Mesothelial cell of epicardium (in vitro differentiated cells): ENCODE measurements at places on chromosomes 3 and 15.

DNA sequence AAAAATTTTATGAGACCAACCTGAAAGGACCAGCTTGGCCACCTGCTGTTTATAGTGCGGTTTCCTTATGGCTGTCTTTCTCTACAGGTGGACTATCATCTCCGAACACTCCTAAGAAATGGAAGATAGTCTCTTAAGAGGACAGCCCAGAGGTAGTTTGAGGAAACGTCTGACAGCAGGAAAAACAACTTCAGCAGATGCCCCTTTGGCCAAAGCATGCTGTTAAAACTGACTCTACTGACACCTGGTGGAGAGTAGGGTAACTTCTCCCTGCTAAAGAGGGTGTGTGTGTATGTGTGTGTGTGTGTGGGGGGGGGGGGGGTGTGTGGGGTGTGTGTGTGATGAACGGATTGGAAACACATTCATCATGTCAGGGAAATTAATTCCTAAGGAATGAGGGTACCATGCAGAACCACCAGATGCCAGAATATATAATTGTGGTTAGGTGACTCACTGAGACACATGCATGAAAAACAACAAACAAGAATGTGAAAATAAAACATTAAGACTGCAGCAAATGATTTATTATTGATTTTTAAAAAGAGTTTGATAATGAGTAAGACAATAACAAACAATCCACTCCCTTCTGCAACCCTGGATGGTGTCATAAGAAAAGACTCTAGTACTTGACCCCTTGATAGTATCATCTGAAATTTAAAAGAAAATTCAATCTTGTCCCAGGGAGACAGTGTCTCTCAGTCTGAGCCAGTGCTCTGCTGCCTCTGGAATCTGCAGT is 256.5 kb downstream of the THRB start:
- no peak for DNase-seq

DNA sequence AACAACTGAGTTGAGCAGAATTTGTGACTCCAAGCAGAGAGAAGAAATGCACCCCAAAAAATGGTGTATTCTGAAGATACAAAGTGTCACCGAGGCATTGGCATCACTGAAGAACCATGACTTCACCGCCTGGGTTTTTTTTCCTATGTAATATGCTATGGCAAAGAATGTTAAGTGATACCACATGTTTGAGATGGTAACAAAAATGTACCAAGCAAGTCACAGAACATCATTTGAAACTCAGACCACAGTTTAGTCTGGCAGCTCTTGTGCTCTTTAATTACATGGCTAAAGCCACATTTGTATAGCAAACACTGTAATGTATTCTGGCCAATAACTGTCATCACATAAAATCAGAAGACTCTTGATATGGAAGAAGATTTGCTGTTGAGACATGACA is 323.5 kb downstream of the ULK4 start:
- no peak for DNase-seq

- DNase-seq: no peak
These were observed 1.3 kb upstream of the CBLB start for GRCh38 chr3:105869861-105870755.

GRCh38 chr3:35654476-35654875 is 15.2 kb downstream of the ARPP21 start:
- DNase-seq: no peak

- no peak for DNase-seq
These were observed 581.1 kb upstream of the SEMA6D start for GRCh38 chr15:47136236-47136635.

DNA sequence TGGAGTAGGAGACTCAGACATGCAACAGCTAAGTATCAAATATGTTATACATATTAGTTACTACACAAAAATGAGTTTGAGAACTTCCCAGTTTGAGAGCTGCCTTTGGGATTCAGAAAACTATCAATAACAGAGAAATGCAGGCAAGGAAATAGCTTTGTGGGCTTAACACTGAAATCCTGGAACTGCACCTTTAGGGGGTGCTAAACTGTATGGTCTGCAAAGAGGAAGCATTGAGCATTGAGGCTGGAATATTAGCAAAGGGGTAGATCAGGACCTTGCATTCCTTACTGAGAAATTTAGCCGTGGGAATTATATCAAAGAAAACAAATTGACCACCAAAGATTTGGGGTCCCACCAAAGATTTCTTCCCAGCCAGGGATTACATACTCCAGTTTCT is 580.0 kb downstream of the ZNF385D start:
- DNase-seq: no peak

DNA sequence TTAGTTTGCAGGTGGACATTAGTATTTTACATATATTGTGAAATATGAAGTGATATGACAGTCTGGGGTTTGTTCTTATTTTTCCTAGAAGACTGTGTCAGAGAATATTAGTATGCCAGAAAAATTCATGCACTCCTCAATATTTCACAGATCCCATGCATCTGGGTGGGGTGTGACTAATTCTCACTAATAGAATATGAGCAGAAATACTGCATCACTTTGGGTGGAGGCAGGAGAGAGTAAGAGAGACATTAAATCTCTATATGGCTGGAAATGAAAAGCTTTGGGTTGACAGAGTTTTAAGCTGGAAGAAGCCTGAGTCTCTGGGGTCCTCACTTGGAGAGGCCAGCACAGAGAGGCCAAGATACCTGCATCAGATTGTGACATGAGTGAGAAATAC is 101.3 kb upstream of the DPH6 start:
- no peak for DNase-seq

GRCh38 chr3:192943393-192943792 is 25.7 kb upstream of the MB21D2 start:
- DNase-seq: no peak

DNA sequence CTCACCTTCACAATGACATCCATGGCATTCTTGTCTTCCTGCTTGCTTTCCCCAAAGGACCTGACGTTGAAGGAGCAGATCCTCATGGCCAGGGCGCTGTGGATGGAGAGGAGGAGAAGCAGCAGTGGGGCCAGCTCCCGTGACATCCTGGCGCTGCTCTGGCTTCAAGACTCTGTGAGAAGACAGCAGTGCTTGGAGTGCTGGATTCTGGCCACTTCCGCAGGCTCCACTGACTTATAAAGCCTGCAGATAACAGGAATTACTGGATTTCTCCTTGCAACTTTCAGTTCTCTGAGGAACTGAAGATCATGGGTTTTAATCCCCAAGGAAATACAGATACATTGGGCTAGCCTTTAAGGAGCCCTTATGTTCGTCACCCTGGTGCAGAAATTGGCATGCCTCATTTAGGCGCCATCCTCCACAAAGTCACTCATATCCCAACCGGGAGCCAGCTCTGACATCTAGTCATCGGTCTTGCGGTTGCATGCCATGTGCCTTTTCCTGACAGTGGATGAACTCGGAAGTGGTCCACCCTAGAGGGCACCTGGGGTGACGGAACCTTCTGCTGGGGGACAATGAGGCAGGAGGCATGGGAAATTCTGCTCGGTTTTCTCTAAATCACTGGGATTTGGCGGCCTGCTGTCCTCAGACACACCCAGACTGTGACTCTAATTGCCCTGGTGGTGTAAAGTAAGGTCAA is at the start of gene DNASE1L3:
Gene DNASE1L3 (minus strand): TSS at position 212 of the 700 bp plus-strand sequence. CDS start 66 bp downstream, at position 146.
- no peak for DNase-seq

- DNase-seq: no peak
These were observed 861.3 kb downstream of the ZPLD1 start for GRCh38 chr3:103295974-103296570.

DNA sequence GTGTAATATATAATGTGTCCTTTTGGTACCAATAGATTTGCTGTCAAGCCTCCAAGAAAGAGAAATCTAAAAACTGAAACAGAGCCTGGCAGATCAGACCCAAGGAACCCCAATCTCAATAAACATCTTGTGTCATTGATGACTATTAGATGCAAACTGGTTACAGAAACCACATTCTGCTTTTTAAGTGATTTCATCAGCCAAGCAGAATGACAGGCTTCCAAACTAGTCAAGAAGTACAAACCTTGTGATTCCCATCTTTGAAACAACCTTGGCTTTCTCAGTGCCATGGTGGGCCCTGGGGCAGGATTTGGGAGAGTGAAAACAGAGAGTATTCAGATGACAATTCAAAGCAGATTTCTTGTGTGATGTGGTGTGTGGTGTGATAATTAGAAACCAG is 45.6 kb upstream of the STRIT1 start:
- no peak for DNase-seq

DNA sequence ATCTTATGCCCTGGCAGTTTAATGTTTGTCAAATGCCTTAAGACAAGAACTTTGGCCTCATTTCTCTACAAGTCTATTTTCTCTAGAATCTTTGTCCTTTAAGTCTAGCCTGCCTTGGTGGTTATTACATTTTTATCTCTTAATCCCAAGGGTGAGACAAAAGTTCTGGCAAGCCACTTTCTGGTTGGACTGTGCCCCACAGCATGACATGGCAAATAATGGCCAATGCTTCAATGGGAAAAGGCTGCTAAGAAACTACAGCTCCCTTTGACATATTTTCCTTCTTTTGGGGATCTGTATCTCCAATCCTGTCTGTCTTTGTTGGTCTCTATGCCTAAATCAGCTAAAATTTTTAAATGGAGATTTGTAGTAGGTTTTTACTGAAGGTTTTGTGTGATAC is 181.6 kb upstream of the MBNL1 start:
- no peak for DNase-seq

DNA sequence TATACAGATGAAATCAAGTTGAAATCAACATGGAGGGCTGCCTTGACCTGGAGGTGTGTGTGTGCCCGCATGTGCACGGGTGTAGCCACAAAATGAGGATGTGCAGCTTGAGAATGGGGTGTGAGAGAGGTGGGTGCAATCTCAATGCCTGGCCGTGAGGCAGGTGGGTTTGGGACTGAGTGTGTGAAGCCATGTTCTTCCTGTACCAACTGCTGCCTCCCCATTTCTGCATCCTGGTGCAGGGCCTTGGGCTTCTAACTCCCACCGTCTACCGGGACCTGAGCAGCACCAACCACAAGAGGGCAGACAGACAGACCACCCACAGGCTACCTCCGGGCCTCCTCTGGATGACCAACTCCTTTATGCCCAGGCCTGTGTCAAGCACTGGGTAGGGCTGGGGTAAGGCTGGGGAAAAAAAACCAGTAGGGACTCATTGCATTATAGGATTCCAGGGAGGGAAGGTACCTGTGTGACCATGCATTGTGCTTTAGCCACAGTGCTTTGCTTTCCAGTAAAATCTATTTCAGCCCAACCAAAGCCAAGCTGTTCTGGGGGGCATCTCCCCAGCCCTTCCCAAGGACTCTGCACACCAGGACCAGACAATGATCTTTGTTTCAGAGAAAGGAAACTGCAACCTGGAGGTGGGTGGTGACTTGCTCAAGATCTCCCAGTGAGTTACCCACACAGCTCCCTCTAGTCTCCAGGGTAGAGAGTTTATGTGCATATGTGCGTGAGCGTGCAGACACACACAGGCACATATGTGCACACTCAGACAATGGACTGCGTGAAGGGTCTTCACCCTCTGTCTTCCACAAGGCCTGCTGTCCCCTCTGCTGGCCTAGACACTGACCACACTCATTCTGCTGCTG is 162.2 kb upstream of the TLE3 start:
- no peak for DNase-seq

DNA sequence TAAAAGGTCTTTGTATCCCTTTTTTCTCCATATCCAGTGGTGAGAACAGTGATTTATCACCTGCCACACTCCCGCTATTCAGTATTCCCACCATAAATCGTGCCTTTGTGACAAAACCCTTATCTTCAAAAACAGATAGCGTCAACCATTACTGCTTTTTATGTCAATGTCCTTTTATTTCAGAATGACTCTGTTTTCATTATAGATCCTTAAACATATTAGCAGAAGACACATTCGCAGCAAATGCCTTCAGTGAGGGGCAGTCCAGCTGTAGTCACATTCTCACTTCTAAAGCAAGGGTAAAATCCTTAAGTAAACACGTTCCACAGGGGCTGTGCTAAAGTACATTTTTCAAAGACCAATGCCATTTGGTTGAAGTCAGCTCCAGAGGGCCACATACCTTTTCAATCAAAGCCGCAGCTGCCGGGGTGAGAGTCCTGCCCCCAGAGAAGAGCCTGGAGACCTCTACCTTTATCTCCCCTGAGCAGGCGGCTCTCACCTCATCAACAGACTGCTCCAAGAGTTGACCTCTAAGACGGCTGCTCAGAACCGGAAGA is 53.4 kb downstream of the PDZRN3 start:
- DNase-seq: no peak

- no peak for DNase-seq
These were observed 70.5 kb downstream of the CHSY1 start for GRCh38 chr15:101181349-101181748.

- DNase-seq: no peak
These were observed 22.2 kb downstream of the IQSEC1 start for GRCh38 chr3:13051066-13051465.

- DNase-seq: no peak
These were observed 9.8 kb upstream of the SUCNR1 start for GRCh38 chr3:151863611-151864010.

GRCh38 chr3:53101956-53102355 is 28.3 kb downstream of the RFT1 start:
- no peak for DNase-seq

GRCh38 chr3:144409319-144409718 is 437.7 kb downstream of the DIPK2A start:
- no peak for DNase-seq

GRCh38 chr3:48832684-48833083 is 15.0 kb downstream of the PRKAR2A start:
- DNase-seq: no peak
